ENCODE measurements at places on chromosomes 7 and 10.

DNA sequence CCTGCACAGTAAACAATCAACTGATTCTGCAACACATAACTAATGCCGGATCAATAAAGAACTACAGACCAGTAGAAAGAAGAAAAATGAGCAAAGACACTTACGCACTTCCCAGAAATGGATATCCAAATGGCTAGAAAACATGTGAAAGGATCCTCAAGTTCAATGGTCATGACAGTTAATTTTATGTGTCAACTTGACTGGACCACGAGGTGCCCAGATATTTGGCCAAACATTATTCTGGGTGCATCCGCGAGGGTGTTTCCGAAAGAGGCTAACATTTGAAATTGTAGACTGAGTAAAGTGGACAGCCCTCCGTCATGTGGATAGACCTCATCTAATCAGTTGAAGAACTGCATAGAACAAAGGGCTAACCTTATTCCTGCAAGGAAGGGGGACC is 102.0 kb downstream of the SFMBT2 start:
- no peak for DNase-seq

DNA sequence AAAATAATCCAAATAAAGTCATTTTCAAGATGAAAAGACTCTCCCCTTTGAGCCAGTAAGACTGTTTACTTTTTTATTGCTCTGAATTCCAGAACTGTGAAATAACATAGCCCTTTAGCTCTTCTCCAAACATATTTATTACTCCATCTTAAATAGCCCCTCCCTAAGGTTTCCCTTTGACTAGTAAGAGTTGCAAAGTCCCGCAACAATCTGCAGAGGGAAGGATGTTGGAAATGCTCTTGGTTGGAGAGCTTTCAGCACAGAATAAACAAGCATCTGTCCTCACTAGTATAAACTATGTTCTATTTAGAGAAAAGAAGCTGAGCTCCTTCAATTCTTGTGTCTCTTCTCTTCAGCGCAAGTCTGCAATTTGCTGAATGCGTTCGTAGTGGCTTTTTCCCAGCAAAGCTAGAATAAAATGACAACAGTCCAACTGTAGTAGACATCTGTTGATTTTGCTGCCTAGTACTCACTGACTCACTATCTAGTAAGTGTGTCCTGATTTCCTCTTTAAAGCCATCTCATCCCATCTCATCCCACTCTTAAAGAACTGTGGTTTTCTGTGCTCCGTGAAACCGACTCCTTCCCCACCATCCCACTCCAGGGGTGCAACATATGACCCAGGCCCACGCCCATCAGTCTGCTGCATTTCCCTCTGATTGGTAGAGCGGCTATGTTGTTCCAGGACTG is 104.0 kb downstream of the FAM107B start:
- no peak for DNase-seq

GRCh38 chr7:7595451-7595850 is 28.8 kb downstream of the MIOS start:
- DNase-seq: no peak

GRCh38 chr7:93374345-93374940 is 142.3 kb downstream of the VPS50 start:
- DNase-seq: no peak

DNA sequence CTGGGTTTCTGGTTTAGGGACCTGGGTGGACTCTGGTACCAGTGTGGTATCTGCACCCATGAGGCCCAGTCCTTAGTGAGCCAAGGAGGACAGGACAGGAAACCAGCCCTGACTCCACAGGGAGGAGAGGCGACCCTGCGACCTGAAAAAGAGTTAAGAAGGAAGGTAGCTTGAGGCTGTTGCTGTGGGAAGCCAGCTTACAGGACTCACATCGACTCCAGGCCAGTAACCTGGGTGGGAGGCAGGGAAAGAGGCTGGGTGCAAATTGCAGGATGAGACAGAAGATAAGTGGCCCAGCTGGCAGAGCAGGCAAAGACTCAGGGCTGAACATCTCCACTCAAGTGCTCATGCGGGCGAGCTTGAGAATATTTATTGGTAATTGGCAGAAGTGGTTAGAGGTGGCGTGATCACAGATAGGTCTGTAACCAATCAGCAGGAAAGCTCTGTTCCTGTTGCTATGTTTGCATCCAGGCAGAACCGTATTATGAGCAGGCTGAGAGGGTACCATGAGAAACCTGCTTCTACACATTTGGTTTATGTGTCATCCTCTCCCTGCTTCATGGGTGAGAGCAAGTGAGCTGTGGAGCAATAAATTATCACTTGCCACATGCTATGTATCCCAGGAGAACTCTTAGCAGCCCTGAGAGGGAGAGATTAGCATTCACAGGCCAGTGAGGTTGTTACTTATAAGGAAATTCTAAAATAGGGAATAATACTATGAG is 11.0 kb downstream of the TLL2 start:
- DNase-seq: no peak

DNA sequence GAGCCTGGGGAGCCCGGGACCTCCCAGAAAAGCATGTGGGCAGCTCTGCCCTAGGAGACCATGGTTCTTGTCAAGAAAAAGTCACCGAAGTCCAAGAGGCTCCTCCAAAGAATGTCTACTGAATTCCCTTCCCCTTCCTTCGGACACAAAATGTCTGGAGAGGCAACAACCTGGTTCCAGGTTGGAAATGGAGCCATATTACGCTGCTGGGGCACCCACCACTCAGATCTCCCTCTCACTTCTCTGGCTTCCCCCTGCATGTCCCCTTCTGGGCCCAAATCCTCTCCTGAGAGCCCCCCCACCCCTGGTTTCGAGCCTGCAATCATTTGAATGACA is 52.6 kb downstream of the RGS10 start:
- DNase-seq: no peak

- no peak for DNase-seq
Measured at GRCh38 chr7:81908220-81908619, 138.4 kb upstream of the HGF start.

- DNase-seq: no peak
Measured at GRCh38 chr7:155278921-155279320, 18.8 kb upstream of the INSIG1 start.

DNA sequence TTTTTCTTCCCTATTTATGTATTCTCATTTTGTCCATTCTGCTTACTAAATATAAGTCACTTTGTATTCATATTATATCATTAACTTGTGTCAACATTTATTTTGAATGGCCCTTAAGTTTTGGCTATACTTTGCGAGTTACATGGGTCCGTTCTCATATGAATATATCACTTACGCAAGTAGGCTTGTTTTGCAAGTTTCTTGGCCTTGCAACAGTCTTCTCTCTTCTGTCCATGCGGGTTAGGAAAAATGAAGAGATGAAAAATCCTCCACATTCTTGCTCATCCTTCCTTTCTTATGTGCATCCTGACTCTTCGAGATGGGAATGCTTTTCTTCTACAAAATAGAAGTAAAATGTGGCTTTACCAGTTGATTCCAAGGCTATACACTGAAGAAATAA is 82.8 kb downstream of the GPR158 start:
- DNase-seq: no peak

DNA sequence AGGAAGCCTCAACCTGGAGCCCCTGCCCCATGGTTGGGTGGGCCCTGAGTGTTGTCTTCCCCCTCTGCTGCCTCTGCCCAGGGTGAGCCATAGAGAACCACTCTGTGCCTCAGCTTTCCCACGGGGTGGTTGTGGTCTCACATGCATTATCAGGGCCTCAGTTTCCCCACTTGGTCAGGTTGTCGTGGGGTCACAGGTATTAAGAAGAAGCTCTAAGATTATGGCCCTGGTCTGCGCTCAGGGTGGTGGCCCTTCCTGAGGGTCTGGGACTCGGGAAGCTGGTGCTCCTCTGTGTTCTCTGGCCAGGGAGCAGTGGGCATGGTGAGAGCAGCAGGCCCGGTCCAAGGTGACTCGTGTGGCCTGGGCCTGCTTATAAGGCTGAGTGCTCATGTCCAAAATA is 17.8 kb downstream of the LRRC27 start:
- no peak for DNase-seq

- DNase-seq: no peak
Measured at GRCh38 chr7:65749518-65749917, 123.4 kb upstream of the VKORC1L1 start.

DNA sequence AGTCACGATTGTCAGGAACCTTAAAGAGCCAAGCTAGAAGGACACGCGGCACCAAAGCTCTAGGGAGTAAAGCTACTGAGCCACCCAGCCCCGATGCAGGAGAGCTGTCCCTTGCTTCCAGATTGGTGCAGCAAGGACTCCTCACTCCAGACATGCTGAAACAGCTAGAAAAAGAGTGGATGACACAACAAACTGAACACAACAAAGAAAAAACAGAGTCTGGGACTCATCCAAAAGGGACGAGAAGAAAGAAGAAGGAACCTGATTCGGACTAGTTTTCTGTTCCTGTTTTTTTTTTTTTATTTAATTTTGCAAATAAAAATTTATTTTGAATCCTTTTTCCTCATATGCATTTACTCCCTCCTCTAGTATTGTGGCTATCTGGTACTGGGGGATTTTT is 11.4 kb upstream of the HKDC1 start:
- DNase-seq: no peak

GRCh38 chr10:44369854-44370253 is 15.0 kb downstream of the CXCL12 start:
- DNase-seq: no peak

- DNase-seq: no peak
Measured at GRCh38 chr7:151280388-151281019, 32.0 kb upstream of the SMARCD3 start.
